ENCODE measurements at places on chromosomes 13 and 19. TPM values are rescaled to one million over a fixed set of nuclear protein-coding genes. Genes with fewer than 3 reads are reported as not detected.

Gene TMEM221
- not detected for total RNA-seq

Gene FUT2
- total RNA-seq, result not detected

Gene OR4F17
- not detected for total RNA-seq

DNA sequence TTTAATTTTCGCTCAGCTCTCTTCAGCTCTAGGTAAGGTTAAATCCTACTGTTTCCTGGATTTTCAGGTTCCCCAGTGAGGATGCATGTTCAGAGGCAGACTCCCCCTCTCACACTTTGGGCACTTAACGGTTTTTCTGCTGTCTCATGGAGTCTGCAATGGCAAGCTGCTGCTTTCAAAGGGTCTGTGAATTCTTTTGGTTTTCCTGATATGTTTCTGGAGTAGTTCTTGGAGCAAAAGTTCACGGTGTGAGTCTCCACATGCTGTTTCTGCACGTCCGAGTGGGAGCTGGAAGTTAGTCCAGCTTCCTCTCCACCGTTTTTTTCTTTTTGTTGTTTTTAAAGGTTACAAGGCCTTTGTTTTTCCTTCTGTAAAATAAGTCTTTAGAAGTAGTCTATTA, 35.4 kb downstream of the DNAJC15 start:
- H3K4me3 ChIP-seq, result no peak overlapping the region
- H3K4me1 ChIP-seq, result peaks cover 40% of the 10 kb centered on the region
- H3K36me3 ChIP-seq, result no peaks in the 10 kb centered on the region
- no peak for DNase-seq
- H3K27me3 ChIP-seq, result no peaks in the 10 kb centered on the region

GRCh38 chr19:4803736-4804695, 12.5 kb downstream of the FEM1A start:
- no peak overlapping the region for H3K27ac ChIP-seq
- no peaks in the 10 kb centered on the region for H3K4me1 ChIP-seq
- H3K36me3 ChIP-seq, result no peaks in the 10 kb centered on the region
- DNase-seq, result peak; percentile 40
- no peaks in the 10 kb centered on the region for H3K27me3 ChIP-seq

Gene TMEM38A
- total RNA-seq, result 0.60 TPM

GRCh38 chr19:51194527-51195315, 30.2 kb upstream of the CD33 start:
- DNase-seq, result no peak
- H3K27me3 ChIP-seq, result no peaks in the 10 kb centered on the region
- H3K36me3 ChIP-seq, result no peaks in the 10 kb centered on the region

Gene ZNF540
- total RNA-seq, result 2.3 TPM

Gene CALR3
- not detected for total RNA-seq

- peak within 1 kb of the TSS; percentile 69 for H3K27ac ChIP-seq
- H3K36me3 ChIP-seq, result peaks cover 4% of the 10 kb centered on the region
- no peaks in the 10 kb centered on the region for H3K27me3 ChIP-seq
- peaks cover 49% of the 10 kb centered on the region for H3K4me1 ChIP-seq
- DNase-seq, result peak; percentile 69
These were observed at the start of gene ZNF580 for GRCh38 chr19:55640577-55641425. Gene ZNF580 (plus strand): TSS chr19:55641002. CDS start chr19:55642509, 1,507 bp downstream.

Gene CERS4
- total RNA-seq, result 21.5 TPM

DNA sequence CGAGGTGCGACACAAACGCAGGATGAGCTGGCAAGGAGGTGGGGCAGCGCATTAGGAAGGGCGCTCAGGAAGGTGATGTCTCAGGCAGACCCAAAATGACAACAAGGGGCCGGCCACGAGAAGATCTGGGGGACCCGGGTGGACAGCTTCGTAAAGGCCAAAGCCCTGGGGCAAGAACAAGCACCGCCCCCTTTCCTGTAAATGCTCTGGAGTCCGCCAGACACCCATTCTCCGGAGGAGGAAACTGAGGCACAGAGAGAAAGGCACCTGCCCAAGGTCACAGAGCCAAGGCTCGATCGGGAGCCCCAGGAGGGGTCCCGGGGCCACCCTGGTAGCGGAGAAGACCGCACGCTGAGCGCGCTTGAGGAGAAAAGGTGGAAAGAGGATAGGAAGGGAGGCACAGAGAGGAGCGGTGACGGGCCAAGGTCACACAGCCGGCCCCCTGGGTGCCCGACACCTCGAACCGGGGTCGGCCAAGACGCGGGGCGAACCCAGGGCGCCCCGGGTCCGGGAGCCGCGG, 571 bp downstream of the SAFB2 start:
- peak; percentile 18 for DNase-seq
- no peaks in the 10 kb centered on the region for H3K27me3 ChIP-seq
- H3K4me3 ChIP-seq, result peak overlapping the region; percentile 90

Gene FKRP
- 24.4 TPM for total RNA-seq

DNA sequence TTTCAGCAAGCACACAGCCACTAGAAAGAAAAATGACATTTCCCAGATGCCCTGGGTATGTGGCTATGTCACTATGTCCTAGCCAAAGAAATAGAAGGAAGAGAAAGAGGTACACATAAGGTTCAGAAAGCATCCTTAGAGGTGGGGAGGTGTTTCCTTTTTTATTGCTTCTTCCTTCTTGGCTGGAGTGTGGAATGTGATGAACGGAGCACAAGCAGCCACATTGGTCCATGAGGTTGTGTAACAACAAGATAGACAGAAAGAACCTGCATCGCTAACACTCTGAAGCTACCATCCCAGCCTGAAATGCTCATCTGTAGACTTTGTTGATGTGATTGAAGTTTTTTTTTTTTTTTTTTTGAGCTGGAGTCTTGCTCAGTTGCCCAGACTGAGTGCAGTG, 6.7 kb downstream of the SLC25A23 start:
- H3K36me3 ChIP-seq, result peaks cover 13% of the 10 kb centered on the region
- no peaks in the 10 kb centered on the region for H3K4me1 ChIP-seq
- no peak overlapping the region for H3K4me3 ChIP-seq

DNA sequence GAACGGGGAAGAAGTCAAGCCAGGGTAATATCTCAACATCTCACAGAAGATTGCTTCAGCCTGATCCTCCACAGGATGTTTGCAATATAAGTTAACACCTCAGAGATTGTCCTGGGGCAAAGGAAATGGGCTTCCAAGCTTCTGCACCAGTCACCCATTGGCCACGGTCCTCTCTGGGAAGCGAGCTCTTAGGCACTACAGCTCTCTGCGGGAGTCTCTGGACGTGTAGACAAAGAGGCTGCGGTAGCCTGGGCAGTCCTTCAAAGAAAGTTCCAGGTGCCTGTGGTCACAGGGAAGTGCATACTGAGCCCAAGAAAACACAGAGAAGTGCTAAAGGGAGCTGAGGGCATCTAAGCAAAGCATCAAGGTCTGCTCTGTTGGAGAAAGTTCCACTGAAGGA, 805.7 kb downstream of the DIAPH3 start:
- no peaks in the 10 kb centered on the region for H3K36me3 ChIP-seq
- no peaks in the 10 kb centered on the region for H3K4me1 ChIP-seq
- no peak overlapping the region for H3K4me3 ChIP-seq
- H3K27ac ChIP-seq, result no peak overlapping the region
- no peaks in the 10 kb centered on the region for H3K27me3 ChIP-seq

DNA sequence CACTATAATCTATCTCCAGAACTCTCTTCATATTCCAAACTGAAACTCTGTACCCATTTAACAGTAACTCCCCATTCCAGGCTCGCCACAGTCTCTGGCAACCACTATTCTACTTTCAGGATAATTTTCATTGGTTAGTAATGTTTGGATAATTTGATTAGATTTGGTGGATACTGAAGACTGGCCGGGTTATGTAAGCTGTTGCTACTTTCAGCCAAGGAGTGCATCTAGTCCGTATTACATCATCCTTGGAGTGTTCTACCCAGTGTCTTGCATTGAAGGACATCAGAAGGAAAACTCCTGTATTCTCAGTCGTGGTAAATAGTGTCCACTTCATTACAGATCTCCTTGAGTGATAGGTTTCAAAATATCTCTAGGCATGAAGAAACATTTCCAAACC, 60.5 kb downstream of the PCCA start:
- no peak overlapping the region for H3K4me3 ChIP-seq
- no peak overlapping the region for H3K27ac ChIP-seq
- H3K27me3 ChIP-seq, result no peaks in the 10 kb centered on the region
- H3K36me3 ChIP-seq, result no peaks in the 10 kb centered on the region

- H3K4me1 ChIP-seq, result no peaks in the 10 kb centered on the region
- H3K27ac ChIP-seq, result no peak overlapping the region
- H3K4me3 ChIP-seq, result no peak overlapping the region
- no peaks in the 10 kb centered on the region for H3K27me3 ChIP-seq
- DNase-seq, result no peak
- no peaks in the 10 kb centered on the region for H3K36me3 ChIP-seq
These were observed 107.5 kb downstream of the PCDH17 start for GRCh38 chr13:57739089-57739488.

DNA sequence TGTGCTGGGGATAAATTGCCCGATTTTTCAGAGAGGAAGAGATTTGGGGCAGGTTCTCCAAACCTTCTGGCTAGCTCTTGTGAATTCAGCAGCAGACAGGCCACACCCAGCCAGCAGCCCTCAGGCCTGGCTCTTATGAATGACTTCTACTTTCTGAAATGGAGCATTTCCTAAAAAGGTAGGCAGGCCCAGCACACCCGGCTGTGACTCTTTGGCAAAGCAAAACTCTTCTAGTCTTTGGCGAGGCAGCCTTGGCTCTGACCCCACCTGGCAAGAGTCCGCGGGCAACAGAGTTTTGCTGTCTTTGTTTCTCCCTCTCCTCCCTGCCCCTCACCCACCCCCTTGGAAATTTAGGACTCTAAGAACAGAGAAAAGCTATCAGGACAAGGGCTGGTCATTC, 221.2 kb downstream of the ZNF536 start:
- H3K27ac ChIP-seq, result no peak overlapping the region
- no peaks in the 10 kb centered on the region for H3K27me3 ChIP-seq
- no peak overlapping the region for H3K4me3 ChIP-seq
- H3K36me3 ChIP-seq, result no peaks in the 10 kb centered on the region
- no peak for DNase-seq
- no peaks in the 10 kb centered on the region for H3K4me1 ChIP-seq

GRCh38 chr13:110877737-110878258, 37.1 kb downstream of the ANKRD10 start:
- peaks cover 14% of the 10 kb centered on the region for H3K4me1 ChIP-seq
- H3K36me3 ChIP-seq, result no peaks in the 10 kb centered on the region
- H3K27me3 ChIP-seq, result no peaks in the 10 kb centered on the region
- H3K4me3 ChIP-seq, result no peak overlapping the region
- H3K27ac ChIP-seq, result no peak overlapping the region
- DNase-seq, result no peak

Gene RAB3D
- total RNA-seq, result 4.5 TPM

DNA sequence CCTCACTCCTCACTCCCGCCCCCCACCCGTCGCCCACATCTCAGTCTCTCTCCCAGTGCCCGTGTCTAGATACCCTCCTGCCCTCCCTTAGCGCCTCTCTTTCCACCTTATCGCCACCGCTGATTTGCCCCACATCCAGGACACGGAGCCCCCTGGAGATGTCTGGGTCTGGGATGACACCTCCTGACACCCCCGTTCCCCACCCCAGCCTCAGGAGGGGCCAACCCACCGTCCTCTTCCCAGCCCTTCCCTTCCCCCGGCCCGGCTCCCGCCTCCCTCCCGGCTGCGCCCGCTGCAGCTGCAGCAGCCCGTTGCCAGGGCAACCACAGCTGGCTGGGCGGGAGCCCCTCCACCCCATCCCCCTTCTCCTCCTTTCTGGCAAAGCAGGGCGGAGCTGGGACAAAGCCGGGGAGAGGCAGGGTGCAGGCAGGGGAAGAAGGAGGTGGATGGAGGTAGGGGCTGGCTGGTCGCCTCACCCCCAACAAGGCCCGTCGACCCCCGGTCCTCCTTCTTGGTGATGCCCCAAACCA, 13.5 kb downstream of the DPF1 start:
- H3K27ac ChIP-seq, result no peak overlapping the region
- DNase-seq, result no peak
- peaks cover 13% of the 10 kb centered on the region for H3K4me1 ChIP-seq
- no peak overlapping the region for H3K4me3 ChIP-seq
- H3K27me3 ChIP-seq, result peaks cover 23% of the 10 kb centered on the region

Gene SLC6A16
- total RNA-seq, result 1.2 TPM

Gene GRIN3B
- not detected for total RNA-seq

DNA sequence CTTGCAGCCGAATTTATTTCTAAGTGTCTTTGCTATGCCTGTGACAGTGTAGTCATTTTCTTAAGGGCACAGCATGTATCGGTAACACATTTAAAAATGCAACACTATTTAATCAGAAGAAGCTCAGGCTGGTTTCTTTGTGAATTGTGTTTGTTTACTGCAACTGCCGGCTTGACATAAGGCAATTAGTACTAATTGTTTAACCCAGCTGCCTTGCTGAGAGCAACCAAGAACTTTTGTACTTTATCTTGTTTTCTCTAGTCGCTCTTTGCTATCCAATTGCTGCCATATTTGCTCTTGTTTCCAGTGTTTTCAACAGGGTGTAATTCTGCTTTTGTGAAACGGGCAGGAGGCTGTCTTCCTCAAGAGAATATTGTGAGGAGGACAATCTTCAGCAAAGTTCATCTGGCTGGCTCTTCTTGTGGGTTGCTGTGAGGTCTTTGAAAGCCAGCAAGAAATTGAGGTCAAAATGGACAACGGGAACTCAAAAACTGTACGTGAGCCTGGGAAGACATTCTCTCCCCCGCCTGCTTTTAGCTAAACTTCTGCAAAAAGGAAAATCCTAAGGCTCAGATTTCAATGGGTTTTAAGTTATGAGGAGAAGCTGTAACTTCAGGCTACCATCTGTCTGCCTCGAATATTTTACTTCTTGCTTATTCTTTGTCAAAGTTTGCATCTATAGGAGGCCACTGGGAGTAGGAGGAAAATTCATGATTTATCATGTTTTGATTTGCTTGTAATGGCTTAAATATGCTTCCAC, 75.8 kb upstream of the TSHZ3 start:
- H3K27me3 ChIP-seq, result peaks cover 4% of the 10 kb centered on the region
- H3K27ac ChIP-seq, result no peak overlapping the region
- no peaks in the 10 kb centered on the region for H3K4me1 ChIP-seq
- no peaks in the 10 kb centered on the region for H3K36me3 ChIP-seq
- DNase-seq, result no peak

DNA sequence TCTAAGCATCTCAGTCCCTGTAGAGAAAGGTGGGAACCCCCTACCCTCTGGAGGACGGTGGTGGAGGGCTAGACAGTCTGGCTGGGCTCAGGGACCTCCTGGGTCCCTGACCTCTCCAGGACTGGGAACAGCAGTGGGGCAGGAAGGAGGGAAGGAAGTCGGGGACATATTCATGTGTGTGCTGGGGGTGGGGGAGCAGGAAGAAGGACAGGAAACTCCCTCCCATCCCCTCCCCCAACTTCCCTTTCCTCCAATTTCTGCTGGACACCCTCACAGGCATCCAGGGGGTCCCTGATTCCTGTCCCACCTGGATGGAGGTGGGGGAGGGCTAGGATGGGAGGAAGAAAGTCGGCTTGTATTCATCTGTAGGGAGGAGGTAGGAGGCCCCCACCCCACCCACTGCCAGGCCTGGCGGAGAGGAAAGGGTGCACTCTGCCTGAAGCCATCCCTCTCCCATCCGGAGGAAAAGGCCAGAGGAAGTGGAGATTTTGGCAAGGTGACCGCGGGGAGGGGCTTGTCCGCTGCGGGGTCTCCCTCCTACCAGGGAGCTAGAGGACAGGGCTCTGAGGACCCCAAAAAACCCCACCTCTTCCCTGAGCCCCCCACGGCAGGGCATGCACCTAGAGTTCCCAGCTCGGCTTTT, 2.3 kb downstream of the NOVA2 start:
- DNase-seq, result no peak
- H3K4me1 ChIP-seq, result peaks cover 16% of the 10 kb centered on the region
- H3K36me3 ChIP-seq, result no peaks in the 10 kb centered on the region
- peaks cover 50% of the 10 kb centered on the region for H3K27me3 ChIP-seq
- H3K4me3 ChIP-seq, result no peak overlapping the region
- no peak overlapping the region for H3K27ac ChIP-seq

Gene SWSAP1
- 2.2 TPM for total RNA-seq
